Stimulated activated CD4-positive, alpha-beta T cell treated with anti-CD3 and anti-CD28 coated beads, Interleukin-12 subunit alpha, Interleukin-12 subunit beta, amount 100 ng/mL, for 48 hours (primary cell): ENCODE measurements at places on chromosomes 13 and 19.

DNA sequence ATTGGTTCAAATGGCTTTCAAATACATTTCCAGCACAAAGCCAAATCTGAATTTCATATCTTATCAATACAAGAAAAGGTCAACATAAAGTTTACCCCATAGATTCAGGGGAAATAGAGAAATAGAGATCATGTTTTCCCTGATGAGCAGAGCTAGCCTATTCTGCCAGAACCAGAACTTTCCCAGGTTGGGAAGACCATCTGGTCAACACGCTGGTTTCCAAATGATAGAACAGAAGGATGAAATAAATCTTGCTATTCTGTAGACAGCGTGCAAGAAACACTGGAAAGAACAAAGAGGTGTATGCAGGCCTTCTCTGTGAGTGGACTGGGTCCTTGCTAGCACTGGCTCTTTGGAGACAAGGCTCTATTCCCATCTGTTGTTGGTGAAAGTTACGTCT is 350.6 kb downstream of the NDFIP2 start:
- no peak for DNase-seq

- DNase-seq, result no peak
Measured at GRCh38 chr13:41682766-41683165, 225.4 kb downstream of the RGCC start.

GRCh38 chr19:31312677-31313244 is 36.5 kb downstream of the TSHZ3 start:
- no peak for DNase-seq

DNA sequence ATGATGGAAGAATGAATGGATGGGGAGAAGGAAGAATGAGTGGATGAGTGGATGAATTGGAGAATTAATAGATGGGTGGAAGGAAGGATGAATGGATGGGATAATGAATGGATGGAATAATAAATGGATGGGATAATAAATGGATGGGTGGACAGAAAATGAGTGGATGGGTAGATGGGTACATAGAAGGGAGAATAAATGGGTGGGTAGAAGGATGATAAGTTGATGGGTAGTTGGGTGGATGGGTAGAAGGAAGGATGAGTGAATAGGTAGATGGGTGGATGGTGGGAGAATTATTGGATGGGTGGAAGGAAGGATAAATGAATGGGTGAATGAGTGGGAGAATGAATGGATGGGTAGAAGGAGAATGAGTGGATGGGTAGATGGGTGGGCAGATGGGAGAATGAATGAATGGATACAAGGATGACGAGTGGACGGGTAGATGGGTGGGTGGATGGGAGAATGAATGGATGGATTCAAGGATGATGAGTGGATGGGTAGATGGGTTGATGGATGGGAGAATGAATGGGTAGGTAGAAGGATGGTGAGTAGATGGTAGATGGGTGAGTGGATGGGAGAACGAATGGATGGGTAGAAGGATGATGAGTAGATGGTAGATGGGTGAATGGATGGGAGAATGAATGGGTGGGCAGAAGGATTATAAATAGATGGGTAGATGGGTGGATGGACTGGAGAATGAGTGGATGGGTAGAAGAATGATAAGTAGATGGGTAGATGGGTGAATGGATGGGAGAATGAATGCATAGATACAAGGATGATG is 15.9 kb downstream of the VSTM2B start:
- no peak for DNase-seq

DNA sequence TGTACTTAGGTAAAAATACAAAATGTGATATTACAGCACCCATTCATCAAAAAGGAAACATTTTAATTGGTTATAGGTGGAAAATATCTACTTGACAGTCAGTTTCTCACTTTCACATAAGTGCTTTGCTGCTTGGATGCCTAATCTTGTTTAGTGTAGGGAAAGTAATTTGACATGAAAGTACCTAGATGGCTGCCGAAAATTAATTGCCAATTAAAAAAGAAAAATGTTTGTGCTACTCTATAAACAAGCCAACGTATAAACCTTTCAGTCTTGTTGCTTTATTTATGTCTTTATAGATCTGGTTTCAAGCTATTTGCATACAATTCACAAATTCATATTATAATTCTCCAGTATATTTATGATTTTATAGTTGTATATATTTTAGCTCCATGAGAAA is 729.9 kb downstream of the DACH1 start:
- no peak for DNase-seq

DNA sequence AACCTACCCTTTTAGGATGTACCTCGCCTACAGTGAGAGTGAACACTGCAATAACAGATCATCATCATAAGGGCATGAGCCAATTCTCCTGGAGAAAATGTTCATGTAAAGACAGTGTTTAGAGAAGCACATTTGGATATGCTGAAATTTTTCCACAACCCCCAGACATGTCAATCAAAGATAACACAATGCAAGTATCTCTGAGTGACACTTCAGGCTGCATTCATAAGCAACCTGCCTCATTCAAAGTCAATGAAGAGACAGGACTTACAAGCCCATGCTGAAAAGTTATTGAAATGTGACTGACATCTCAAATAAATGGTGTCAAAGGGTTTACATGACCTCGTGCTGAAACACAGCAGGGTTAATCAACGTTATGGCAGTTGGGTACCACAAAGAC is 102.0 kb downstream of the PCDH9 start:
- no peak for DNase-seq

DNA sequence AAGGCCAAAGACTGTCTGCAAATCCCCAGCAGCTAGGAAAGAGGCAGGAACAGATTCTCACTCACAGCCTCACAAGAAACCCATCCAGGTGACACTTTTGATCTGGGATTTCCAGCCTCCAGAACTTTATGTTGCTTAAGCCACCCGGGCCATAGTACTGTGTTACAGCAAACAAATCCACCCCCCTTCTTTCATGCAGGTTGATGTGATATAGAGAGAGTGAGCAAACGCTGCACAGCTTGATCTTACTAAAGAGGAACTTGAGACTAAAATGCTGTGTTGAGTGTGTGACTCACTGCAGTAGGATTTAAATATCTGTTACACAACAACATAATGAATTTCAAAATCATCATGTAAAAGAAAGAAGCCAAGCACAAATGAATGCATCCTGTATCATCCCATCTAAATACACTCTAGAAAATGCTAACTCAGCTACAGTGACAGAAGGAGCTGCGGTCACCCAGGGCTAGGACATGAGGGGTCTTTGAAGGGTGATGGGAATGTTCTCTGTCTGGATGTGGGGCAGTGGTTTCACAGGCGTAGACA is 32.2 kb downstream of the RCBTB2 start:
- DNase-seq, result no peak

DNA sequence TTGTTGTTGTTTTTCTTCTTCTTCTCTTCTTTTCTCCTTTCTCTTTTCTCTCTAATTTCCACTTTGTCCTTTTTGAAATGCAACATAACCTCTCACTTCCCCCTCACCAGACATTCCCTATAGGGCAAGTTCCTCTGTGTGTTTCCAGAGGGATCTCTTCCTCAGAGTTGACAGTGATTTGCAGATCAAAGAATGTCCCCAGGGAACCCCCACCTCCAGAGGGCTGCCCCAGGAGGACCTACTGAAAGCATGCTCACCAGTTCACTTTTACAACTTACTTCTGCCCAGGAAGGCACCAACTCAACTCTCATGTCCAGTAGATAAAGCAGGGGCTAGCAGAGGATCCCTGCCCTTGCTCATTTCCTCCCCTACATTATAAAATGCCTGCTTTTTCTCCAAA is 1648.0 kb downstream of the PCDH9 start:
- DNase-seq, result no peak

DNA sequence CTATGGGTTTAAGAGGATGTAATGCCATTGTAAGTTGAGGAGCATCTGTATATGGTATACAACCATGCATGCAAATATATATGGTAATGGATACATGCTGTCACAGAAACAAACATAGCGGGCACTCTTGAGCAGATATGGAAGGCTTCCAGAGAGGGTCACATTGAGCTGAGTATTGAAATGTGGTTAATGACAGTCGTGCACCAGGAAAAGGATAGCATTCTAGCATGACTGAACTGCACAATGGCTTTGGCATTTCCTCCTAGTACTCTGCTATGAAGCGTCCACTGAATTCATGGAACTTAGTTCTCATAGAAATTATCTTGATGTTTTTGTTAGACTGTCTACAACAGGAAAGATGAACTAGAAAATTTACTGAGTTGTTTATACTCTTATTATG is 25.2 kb downstream of the DGKH start:
- no peak for DNase-seq

- DNase-seq, result no peak
Measured at GRCh38 chr19:7819337-7819736, 10.7 kb upstream of the EVI5L start.
